Stimulated activated CD8-positive, alpha-beta memory T cell treated with anti-CD3 and anti-CD28 coated beads, Interleukin-4, amount 100 ng/mL, for 4 hours (primary cell): ENCODE measurements at places on chromosomes 1 and 21.

DNA sequence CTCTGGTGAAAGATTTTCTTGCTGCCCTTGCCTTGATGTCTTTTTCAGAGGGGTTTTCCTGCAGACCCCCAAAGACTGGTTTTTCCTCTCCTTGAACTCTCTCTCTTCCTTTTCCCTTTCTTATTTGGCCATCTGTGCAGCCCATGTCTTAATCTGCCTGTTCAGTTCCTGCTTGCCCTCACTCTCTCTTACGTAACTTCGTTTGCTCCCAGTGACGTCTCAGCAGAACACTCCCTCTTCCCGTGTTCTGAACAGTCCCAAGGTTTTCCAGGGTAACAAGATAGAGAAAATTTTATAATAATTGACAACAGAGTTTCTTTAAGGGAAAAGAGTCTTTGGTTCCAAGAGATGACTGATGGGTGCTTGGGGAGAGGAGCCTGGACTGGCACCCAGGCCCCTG lies 109.1 kb upstream of the LMO4 start:
- no peak for DNase-seq

- DNase-seq, result no peak
Observed at GRCh38 chr21:39016740-39017315, 166.4 kb downstream of the PSMG1 start.

GRCh38 chr1:87473203-87473661 lies 144.6 kb downstream of the LMO4 start:
- no peak for DNase-seq

DNA sequence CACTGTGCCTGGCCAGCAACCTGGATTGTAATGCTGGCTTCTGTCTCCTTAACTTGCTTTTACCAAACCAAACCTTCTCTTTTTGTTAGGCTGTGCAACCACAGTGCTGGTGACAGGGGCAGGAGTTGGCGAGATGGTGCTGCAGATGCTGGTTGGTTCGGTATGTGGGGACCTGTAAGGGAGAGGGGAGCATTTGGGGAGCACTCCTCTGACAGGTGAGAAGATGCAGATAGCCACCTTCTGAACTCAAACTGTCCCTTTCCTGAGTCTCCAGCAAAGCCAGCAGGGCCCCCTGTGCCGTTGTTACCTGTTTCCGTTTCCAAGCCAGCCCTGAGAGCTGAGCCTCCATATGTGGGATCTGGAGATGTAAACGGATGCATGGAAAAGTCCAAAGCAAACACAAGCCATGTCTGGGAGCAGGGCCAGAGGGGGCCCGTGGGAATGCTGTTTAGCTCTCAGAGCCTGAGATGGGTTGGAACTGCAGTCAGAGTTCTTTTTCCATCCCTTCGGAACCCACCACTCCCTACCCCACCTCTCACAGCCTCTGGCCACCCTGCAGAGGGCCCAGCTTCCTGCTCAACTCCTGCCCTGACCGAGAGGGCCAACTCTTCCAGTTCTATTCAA lies 34.0 kb downstream of the ELK4 start:
- DNase-seq, result no peak

- DNase-seq, result no peak
Observed at GRCh38 chr1:43799656-43800635, 92.6 kb downstream of the ST3GAL3 start.

GRCh38 chr1:67571901-67572593 lies 113.0 kb upstream of the GADD45A start:
- DNase-seq, result no peak

DNA sequence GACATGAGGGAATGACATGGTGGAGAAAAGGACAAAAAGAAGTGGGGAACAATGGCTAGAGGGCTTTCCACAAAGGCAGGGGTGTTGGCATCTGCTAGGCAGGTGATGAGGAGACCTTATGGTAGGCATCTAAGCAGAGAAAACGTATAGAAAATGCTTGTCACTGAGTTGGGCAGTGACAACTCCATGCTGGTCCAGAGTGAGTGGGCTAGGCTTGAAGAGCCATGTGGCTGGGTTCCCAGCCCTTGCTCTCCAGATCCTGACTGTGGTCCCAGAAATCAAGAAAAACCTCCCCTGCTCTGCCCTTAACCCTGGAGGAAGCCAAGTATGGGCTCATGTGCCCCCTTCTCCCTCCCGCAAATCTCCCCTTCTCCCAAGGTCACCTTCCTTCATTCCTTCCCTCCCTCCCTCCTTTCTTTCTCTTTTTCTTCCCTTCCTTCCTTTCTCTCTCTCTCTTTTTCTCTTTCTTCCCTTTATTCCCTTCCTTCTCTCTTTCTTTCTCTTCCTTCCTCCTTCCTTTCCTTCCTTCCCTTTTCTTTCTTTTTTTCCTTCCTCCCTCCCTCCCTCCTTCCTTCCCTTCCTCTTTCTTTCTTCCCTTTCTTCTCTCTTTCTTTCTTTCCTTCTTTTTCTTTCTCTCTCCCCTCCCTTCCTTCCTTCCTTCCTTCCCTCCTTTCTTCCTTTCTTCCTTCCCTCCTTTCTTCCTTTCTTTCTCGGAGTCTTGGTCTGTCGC lies 102.8 kb downstream of the NAV1 start:
- no peak for DNase-seq

GRCh38 chr1:231355171-231355570 lies 17.1 kb downstream of the SPRTN start:
- DNase-seq, result no peak

DNA sequence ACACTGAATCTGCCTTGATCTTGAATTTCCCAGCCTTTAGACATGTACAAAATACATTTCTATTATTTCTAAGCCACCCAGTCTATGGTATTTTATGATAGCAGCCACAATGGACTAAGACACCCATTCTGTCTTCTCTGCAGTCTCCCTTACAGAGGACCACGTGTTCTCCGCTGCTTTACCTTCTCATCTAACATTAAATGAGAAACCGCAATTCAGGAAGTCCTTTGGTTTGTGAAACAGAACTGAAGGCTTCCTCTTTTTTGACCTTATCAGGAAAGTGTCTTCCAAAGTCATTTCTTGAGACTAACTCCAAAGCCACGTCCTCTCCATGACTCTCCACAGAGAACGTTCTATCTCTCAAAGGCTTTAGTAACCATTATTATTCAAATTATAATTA lies 560.1 kb downstream of the OMA1 start:
- no peak for DNase-seq

- DNase-seq, result no peak
Observed at GRCh38 chr1:33426916-33427315, 4.0 kb downstream of the PHC2 start.
